ENCODE measurements at places on chromosomes 11 and 22.

GRCh38 chr11:47326198-47326597, 26.3 kb downstream of the MYBPC3 start:
- DNase-seq: no peak

- no peak for DNase-seq
These were observed 19.2 kb upstream of the SLC5A12 start for GRCh38 chr11:26741036-26741435.

GRCh38 chr11:66324664-66325063, 7.8 kb upstream of the CD248 start:
- DNase-seq: no peak

GRCh38 chr11:79396674-79397073, 44.2 kb downstream of the TENM4 start:
- no peak for DNase-seq

DNA sequence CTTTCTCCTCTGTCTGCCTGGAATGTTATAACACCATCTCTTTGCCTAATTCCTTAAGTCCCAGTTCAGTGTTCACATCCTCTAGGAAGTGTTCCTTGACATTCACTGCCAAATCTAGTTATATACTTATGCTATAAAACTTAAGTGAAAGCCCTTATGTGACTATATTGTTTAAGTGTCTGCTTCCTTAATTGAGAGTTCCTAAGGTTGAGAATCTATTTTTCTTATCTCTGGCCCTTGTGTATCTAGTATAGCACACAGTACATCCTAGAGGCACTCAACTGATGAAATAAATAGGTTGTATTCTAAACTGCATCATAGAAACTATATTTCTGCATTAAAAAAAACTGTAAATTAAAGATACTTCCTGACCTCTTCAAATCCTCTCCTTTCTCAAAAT, 16.9 kb downstream of the KMT5B start:
- DNase-seq: no peak

- peak; percentile 67 for DNase-seq
These were observed 48.0 kb upstream of the CLPB start for GRCh38 chr11:72482211-72482812.

- no peak for DNase-seq
These were observed 138.2 kb downstream of the ETS1 start for GRCh38 chr11:128448981-128449713.

GRCh38 chr11:121625777-121626506, 173.2 kb upstream of the SORL1-AS1 start:
- DNase-seq: no peak

- DNase-seq: peak; percentile 46
These were observed 1.6 kb downstream of the NR1H3 start for GRCh38 chr11:47259232-47259977.

DNA sequence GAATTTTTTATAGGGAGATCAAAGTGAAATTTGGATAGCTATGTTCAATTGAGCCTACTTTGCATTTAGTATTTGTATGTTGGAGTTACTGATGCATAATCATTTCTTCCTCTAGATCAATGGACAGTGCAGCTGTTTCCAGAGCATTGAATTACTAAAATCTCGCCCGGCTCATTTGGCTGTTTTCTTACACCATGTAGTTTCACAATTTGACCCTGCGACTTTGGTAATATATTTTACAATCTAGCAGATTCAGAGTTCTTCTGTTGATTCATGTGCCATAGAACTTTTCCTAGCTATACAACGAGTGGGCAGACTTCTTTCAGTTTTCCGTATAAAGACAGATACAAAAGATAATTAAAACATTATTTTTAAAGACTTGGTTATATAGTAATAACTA, 70.0 kb upstream of the GRIK4 start:
- DNase-seq: no peak

DNA sequence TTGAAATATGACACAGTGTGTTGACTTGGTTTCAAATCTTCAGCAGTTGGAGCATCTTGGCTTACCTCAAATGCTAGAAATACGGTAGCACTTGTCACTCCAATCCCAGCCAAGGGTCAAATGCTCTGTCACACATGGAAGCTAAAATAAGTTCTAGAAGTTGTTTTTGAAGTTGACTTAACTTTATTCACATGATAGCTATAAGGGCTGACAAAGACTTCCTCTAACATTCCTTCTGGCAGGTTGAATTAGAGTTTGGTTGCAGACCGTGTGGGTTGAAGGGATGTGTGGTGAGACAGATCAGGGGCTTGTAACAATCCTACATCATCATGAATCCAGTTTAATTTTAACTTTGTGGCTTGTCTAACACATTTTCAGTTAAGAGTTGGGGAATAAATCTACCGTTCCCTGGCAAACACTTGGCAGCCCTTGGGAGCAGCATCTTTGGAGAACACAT, 4.6 kb downstream of the SLN start:
- no peak for DNase-seq

DNA sequence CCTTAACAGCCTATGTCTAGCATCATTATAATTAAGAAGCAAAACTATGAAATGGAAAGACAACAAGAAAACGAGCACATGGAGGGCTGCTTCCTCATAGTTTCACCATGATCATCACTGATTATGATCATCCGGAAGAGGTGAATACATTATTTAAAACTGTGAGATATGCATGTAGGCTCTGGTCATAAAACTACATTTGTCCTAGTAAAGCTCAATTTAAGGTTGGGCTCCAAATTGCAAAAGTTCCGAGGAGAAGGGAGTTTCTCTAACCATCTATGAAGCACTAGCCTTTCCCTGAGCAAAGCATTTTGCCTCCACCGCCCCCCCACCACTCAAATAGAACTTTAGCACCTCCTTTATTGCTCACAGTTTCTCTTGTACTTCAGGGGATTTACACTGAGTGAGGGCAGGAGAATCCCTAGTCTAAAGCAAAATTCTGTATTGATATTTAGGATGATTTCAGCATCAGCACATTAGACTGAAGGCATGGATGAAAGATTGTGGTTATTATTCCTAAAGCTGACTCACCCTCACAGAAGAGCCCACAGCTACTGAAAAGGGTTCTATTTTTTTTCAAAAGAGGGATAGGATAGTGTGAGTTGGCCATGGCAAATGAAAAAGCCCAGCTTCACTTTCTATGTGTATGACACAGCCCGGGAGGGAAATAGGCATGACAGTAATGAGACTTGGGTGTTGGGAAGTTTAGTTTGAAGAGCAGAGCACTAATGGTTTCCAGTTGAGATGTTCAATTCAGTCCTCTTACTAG, 203.4 kb downstream of the CADM1 start:
- no peak for DNase-seq

DNA sequence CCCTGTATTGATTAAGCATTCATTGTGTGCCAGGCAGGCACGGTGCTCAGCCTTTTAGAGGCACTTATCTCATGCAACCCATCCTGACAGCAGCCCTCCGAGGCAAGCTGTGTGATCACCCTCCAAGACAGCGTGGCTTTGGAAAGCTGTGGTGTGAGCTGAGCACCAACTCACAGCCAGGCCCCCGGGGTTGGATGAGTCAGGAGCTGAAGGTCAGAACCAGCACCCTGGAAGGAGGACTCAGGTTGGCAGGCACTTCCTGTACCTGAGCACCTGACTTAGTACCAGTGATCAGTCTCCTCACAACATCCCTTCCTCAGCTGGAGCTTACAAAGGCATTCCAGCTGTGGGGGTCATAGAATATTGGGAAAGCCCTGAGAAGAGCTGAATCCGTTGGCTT, 9.0 kb downstream of the PATZ1 start:
- no peak for DNase-seq

GRCh38 chr22:41917903-41918791, 3.3 kb upstream of the SHISA8 start:
- peak; percentile 73 for DNase-seq

- DNase-seq: peak; percentile 30
These were observed 87.6 kb upstream of the FSHB start for GRCh38 chr11:30143098-30143705.

DNA sequence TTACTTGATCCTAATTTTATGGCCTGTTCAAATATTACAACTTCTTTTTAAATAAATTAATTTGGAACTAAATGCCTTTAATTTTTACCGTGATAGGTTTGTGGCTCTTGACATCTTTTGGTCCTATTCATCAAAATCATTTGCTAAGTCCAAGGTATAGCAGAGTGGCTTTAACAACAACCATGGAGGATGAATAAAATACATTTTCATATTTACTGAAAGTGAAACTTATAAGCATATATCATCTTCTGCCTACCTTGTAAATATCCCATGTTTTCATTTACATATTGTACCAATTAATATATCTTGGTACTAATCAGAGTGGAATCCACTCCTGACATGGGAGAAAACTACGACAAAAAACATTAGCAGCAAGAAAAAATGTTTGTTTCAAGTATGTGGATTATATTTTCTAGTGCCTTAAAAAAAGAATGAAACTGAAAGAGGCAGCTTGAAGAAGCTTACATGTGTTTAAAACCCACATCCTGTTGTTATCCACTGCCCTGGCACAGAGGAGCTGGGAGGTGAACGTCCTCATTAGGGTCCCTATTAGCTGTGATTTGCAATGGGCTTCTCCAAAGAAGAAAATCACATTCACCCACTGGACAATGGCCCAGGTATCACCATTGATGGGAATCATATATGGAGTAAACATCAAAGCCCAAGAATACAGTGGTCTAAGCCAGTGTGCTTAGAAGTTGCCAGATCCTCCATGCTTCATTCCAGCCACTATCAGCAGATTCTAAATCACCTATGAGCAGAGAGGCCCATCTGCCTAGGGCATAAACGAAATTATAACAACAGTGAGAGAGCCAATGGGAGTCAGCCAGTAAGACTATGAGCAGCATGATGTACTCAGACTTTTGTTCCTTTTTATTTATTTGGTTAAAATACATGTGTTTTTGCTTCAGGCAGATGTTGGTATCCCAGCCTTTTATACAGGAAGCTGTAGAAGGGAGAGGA, 84.7 kb downstream of the MAML2 start:
- DNase-seq: no peak

GRCh38 chr11:92251980-92252379, 27.4 kb downstream of the FAT3 start:
- no peak for DNase-seq

DNA sequence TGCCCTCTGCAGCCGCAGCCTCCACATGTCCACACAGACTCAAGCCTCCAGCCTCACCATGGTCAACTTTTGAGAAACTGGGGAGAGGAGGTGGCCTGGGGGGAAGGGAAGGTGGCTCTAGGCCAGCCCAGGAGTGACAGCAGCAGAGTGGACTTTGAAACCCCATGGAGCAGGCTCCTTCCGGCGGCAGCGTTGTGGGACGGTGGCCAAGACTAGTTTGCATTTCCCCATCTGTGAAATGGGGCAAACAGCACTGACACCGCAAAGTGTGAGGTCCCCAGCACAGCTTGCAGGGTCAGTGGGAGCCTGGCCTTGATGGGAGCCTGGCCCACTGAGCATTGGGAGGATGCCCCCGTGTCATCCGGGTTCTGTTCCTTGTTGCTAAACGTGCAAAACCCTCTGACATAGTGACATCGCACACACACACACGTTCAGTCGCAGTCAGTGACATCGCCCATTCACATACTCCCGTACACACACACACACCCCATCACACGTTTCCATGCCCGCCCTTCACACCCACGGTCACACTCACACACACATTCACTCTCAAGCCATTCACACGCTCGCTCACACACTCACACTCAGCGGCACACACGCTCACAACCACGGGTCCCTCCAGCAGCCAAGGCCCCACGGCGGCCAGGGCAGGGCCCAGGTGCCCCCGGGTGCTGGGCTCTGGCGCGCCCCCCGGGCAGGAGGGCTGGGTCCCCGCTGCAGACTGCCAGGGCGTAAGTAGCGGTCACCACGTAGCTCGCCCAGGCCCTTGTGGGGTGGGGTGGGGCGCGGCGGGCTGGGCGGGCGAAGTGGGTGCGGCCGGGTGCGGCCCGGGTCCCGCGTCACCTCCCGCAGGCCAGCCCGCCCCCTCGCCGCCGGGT, 585 bp downstream of the CYB5R3 start:
- DNase-seq: peak; percentile 52

DNA sequence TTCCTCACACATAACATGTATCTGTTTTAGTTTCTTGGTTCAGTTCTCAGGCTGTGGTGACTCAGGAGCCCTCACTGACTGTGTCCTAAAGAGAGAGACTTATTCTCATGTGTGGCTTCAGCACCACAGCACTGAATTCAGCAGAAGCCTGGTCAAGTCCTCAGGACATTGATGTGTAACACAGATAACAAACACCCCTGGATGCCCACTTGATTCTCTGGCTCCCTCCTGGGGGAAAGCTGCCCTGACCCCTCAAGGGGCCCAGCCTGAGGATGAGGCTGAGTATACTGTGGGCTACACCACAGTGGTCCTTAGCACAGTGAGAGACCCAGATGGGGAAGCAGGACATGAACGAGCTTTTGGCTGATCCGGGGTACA, 87.2 kb upstream of the VPREB1 start:
- no peak for DNase-seq

GRCh38 chr11:77604281-77604680, 14.5 kb downstream of the AQP11 start:
- DNase-seq: no peak

DNA sequence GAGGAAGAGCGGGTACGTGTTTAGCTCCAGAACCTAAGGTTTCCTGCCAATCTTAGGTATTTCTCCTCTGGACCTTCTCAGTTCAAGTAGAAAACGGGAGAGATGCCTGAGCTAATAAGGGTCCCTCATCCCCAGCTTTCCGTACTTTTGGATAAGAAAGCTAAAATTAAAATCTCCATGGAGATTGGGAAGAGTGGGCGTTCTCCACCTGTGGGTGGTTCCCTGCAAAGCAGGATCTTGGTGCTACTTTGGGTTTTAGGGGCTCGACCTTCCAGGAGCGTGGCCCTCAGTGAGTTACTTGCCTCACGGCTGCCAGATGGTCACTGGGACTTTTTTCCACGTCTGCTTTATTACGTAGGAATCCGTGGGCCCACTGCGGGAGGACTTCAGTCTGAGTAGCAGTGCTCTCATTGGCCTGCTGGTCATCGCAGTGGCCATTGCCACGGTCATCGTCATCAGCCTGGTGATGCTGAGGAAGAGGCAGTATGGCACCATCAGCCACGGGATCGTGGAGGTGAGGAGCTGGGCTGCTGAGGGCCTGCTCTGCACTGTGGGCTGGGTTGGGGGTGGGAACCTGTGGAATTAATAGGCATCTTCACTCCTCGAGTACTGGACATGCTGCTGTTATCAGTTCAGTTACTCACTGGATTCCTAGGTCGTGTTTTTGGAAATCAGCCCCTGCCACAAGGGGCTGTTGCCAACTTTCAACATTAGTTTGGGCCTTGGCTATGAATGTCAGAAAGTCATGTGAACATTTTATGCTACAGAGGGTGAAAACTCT, 17.8 kb upstream of the ST14 start:
- DNase-seq: no peak

DNA sequence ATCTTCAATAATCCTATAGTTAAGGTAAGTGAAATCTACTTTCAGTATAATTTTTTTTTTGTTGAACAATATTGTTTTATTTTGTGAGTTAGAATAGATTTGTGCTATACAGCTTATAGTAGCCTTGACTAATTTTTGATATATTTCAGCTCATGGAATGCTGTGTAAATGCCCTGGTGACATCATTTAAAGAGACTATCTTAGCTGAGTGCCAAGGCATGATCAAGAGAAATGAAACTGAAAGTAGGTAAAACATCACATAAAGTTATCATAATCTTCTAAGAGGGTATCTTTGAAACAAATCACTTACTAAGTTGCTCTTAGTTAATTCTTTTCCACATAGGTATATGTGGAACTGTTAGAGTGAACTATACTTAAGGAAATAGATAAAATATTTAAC, 51.4 kb upstream of the ACAT1 start:
- no peak for DNase-seq

All from inflammatory macrophage (primary cell).